ENCODE measurements at places on chromosomes 4 and X.

DNA sequence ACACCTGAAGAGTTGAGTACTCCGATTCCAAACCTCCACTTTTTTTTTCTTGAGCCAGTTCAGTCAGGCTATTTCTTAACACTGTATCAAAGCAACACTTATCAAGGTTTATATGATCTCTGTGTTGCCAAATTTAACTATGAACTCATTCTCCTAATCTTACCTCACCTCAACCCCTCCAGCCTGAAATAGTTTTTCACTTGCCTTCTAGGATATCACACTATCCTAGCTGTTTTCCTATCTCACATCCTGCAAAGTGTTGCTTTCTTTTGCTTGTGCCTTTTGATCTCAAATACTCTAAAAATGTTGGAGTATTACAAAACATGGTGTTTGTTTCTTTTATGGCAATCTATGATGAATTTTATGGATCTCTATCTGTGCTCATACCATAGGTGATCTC, 415.0 kb downstream of the CFAP47 start:
- H3K4me3 ChIP-seq = no peak overlapping the region
- H3K4me1 ChIP-seq = no peaks in the 10 kb centered on the region
- DNase-seq = no peak
- no peaks in the 10 kb centered on the region for H3K36me3 ChIP-seq
- no peak overlapping the region for H3K27ac ChIP-seq

GRCh38 chrX:123138473-123138872, 45.6 kb upstream of the GRIA3 start:
- DNase-seq = no peak
- H3K27ac ChIP-seq = no peak overlapping the region
- H3K36me3 ChIP-seq = no peaks in the 10 kb centered on the region
- H3K27me3 ChIP-seq = no peaks in the 10 kb centered on the region
- no peak overlapping the region for H3K4me3 ChIP-seq

DNA sequence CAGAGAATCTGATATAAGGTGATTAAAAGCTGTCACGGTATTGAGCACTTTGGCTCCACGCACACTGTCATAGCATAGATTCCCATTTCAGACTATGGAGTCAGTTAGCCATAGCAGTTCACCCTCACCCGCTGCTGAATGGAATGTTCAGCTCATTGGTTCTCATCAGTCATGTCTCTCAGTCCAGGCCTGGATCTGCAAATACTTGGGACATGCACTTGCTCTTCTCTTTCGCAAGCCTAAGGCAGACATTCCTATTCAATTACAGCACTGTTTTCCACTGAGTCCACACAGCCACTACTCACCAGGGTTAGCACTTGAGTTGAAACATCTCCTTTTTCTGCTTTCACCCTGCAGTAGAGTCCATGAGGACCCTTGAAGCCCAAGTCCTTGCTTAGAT, 30.6 kb upstream of the SCML1 start:
- 0 out of 2 replicates have a peak, but pooled peaks cover 5% of the 10 kb centered on the region for H3K4me1 ChIP-seq
- no peaks in the 10 kb centered on the region for H3K27me3 ChIP-seq
- DNase-seq = peak; percentile 40
- no peak overlapping the region for H3K27ac ChIP-seq
- no peaks in the 10 kb centered on the region for H3K36me3 ChIP-seq

- H3K27ac ChIP-seq = no peak overlapping the region
- no peaks in the 10 kb centered on the region for H3K27me3 ChIP-seq
- H3K36me3 ChIP-seq = no peaks in the 10 kb centered on the region
- no peaks in the 10 kb centered on the region for H3K4me1 ChIP-seq
These were observed 17.7 kb upstream of the TMEM144 start for GRCh38 chr4:158192439-158193158.

All from Caco-2 (cell line).